ENCODE measurements at places on chromosomes 6 and 20. TPM values are rescaled to one million over a fixed set of nuclear protein-coding genes. Genes with fewer than 3 reads are reported as not detected.

Gene CDH22
- not detected for total RNA-seq

Gene NFATC2
- total RNA-seq, result 0.57 TPM

Gene ZHX3
- total RNA-seq, result 6.0 TPM

Gene PCSK2
- not detected for total RNA-seq

Gene DEFB115
- not detected for total RNA-seq

Gene MUCL3
- total RNA-seq, result 0.08 TPM

Gene FAM83D
- total RNA-seq, result 88.0 TPM

Gene NANP
- total RNA-seq, result 6.2 TPM

Gene LY6G6C
- total RNA-seq, result not detected

Gene GMPR
- total RNA-seq, result 0.55 TPM

All from HT-29 (cell line).